H1 (cell line): ENCODE measurements at places on chromosomes 1 and 21. TPM values are rescaled to one million over a fixed set of nuclear protein-coding genes. Genes with fewer than 3 reads are reported as not detected.

GRCh38 chr1:215526147-215526845, 40.8 kb upstream of the KCTD3 start:
- H3K27me3 ChIP-seq = no peaks in the 10 kb centered on the region
- H3K4me3 ChIP-seq = no peak overlapping the region
- H3K27ac ChIP-seq = no peak overlapping the region

DNA sequence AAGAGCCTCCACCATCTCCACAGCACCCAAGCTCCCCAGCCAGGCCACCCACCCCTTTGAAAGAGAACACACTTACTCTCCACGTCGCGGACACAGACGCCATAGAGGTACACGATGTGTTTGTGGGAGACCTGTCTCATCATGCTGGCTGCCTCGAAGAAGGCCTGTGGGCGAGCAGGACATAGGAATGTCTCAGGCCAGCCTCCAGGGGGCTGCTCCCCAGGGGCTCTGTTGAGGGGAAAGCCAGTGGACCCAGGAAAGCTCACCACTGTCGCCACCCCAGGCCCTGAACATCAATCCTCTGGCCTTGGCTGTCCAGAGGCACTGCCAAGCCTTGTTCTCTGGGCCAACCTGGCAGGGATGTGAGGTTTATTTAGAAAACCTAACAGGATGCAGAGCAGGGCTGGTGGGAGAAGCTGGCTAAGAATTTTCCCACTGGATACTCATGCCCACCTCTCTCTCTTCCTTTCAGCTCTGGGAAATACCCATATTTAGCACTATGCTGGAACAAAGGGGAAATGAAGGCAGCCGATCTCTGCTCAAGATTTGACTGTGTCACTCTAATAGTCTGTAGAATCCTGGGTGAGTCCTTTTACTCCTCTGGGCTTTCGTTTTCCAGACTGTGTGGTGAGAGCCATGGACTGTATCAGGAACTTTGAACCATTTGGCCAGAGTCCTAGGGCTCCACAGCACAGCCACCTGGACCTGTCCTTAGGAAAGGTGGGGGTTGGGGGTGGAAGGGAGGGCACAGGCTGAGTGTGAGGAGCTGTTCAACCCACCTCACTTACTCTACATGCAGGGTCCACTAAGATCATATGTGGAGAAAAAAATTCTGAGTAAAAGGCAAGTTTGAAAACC, 101.9 kb downstream of the RAVER2 start:
- no peak for DNase-seq
- no peak overlapping the region for H3K4me3 ChIP-seq
- no peaks in the 10 kb centered on the region for H3K27me3 ChIP-seq
- H3K27ac ChIP-seq = no peak overlapping the region

- no peaks in the 10 kb centered on the region; the same call in 1 of the 2 replicates for H3K4me1 ChIP-seq
- no peak for DNase-seq
- no peaks in the 10 kb centered on the region for H3K27me3 ChIP-seq
- no peak overlapping the region for H3K4me3 ChIP-seq
- H3K27ac ChIP-seq = no peak overlapping the region
- no peaks in the 10 kb centered on the region for H3K36me3 ChIP-seq
These were observed 85.6 kb downstream of the EPS15 start for GRCh38 chr1:51433269-51433971.

The LENEP gene
- 1.2 and 1.3 TPM in 2 replicates for total RNA-seq
